ENCODE measurements at places on chromosomes 3 and 15. TPM values are rescaled to one million over a fixed set of nuclear protein-coding genes. Genes with fewer than 3 reads are reported as not detected.

ZNF385D gene
- 0.31 TPM for total RNA-seq

ATP13A4 gene
- 1.3 TPM for total RNA-seq

CHRNB4 gene
- not detected for total RNA-seq

DNA sequence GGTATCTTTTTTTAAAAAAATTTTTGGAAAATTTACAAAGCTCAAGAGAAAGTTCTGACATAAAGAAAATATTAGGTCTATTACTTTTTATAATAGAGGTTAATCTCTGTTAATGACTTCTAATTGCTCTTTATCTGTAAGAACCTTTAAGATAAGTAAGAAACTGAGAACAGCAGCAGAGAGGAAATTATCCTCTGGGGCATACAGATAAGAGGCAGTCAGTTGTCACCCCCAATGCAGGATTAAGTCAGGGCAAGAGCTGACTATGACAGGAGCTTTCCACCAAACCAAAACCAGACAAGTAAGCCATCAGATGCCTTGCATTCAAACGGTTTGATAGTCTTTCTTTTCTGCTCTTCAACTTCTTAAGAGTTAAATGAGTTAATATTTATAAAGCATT, 149.0 kb downstream of the GSK3B start:
- no peaks in the 10 kb centered on the region for H3K27me3 ChIP-seq
- no peak for DNase-seq

CCR3 gene
- total RNA-seq = 36.7 TPM

- no peak for DNase-seq
- H3K4me1 ChIP-seq = no peaks in the 10 kb centered on the region
- no peaks in the 10 kb centered on the region for H3K27me3 ChIP-seq
- H3K27ac ChIP-seq = no peak overlapping the region
These were observed 29.3 kb upstream of the TPM1 start for GRCh38 chr15:63013052-63013808.

CELF6 gene
- 2.8 TPM for total RNA-seq

GPR149 gene
- total RNA-seq = not detected

LINGO1 gene
- total RNA-seq = not detected
